ENCODE measurements at places on chromosomes 16 and 17.

- DNase-seq: no peak
Measured at GRCh38 chr17:80955078-80955477, 36.6 kb upstream of the CHMP6 start.

- no peak for DNase-seq
Measured at GRCh38 chr17:7590743-7591142, 849 bp upstream of the SOX15 start.

GRCh38 chr16:68247400-68247799, 2.2 kb downstream of the PLA2G15 start:
- DNase-seq: no peak

DNA sequence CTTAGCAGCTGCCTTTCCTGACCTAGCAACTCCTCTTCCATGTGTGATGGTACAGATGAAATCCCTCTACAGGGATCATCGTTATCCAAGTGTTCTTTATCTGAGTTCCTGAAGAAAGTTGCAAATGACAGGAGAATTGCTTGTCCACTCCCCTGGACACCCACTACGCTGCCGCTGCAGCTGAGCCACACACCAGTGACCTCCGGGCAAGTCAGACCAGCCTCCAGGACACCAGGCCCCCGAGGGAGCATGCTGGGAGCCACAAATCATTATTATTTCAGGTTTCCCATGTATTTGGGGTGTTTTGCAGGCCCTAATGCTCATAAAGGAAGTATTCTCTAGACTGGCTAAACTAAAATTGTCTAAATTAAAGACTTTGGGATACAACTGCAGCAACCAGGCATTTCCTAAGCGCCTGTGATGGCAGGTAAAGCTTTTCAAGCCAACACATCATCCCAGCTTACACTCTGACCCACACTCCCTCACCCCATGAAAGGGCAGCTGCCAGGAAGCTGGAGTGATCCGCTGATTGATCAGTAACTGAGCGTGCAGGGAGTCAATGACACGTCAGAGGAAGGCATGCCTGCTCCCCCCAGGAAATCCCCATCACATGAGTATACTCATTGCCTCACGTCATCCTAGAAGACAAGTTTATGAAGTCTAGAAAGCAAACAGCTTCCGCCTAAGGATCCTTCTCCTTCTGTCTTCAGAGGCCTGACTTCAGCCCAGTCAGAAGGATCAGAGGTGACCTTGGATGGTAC, 14.4 kb downstream of the FA2H start:
- DNase-seq: no peak

GRCh38 chr16:49491106-49491670, 117.6 kb downstream of the C16orf78 start:
- DNase-seq: no peak

GRCh38 chr17:63426041-63426916, 19.8 kb downstream of the CYB561 start:
- no peak for DNase-seq

DNA sequence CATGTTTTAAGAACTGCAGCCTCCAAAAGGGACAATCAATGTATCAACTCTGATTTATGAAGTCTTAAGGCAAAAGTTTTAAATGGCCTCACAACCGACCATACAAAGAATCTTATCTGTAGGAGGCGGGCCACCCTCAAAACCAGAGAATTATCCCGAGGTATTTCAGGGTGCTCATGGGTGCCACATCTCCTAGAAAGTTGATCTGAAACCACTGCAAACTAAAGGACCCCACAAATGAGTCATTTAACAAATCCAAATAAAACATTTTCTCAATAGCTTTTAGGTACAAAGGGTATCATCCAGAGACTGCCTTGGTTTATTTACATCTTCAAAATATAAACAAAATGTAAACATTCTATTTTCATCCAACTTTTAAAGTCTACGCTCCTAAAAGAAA, 6.8 kb downstream of the ERN1 start:
- DNase-seq: no peak

- DNase-seq: no peak
Measured at GRCh38 chr16:66696669-66697630, at the start of gene CMTM4. Gene CMTM4, minus strand, starts transcription at chr16:66696743. Its CDS starts 218 bp downstream, at chr16:66696525.

DNA sequence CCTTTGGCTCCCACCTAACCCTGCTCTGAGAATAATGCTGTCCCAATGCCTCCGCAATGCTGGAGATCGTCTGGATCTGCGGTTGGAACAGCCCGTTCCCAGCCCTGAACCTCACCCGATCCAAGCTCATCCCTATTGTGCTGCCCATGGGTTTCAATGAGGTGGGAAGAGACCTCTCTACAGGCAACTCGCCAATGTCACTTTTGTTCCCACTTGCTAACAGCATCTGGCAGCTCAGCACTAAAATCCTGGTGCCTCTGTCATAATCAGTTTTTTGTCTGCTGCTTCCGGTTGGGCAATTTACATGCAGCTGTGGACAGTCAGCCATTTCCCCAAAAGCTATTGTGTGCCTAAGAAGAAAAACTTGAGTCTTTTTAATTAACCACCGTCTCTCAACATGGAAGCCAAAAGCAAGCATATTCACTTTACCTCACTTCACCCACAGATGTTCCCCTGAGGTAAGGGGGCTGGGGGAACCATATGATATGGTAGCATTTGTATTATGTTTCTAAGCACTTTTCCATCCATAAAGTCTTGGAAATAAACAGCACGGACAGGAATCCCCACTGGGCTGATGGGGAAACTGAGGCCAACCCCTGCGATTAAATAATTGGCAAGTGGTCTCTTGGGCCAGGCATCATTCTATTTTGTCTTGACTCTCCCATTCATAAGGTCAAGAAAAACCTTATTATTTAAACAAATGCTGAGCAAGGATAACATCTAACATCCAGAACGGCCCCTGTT, 159.2 kb upstream of the CDH5 start:
- DNase-seq: peak; percentile 37
